ENCODE measurements at places on chromosomes 16 and 17. TPM values are rescaled to one million over a fixed set of nuclear protein-coding genes. Genes with fewer than 3 reads are reported as not detected.

GRCh38 chr16:87846705-87847466 is 22.4 kb downstream of the SLC7A5 start:
- DNase-seq, result no peak

ARHGAP44 gene
- total RNA-seq, result 3.0 TPM

DNA sequence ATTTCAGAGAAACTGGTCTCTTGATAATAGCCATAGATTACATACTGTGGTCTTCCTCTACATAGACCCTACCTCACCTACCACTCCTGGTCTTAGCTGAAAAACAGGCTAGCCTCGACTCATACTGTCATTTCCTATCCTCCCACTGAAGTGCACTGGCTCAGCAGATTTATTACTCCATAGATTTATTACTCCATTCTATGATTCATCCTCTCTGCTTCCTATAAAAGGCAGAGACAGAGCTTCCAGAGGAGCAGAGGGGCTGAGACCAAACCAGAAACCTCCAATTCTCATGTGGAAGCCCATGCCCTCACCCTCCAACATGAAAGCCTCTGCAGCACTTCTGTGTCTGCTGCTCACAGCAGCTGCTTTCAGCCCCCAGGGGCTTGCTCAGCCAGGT is at the start of gene CCL7:
CCL7 (plus strand) TSS at position 253 of the 400 bp plus-strand sequence; CDS start at position 323, 70 bp downstream.
- DNase-seq, result no peak

DNA sequence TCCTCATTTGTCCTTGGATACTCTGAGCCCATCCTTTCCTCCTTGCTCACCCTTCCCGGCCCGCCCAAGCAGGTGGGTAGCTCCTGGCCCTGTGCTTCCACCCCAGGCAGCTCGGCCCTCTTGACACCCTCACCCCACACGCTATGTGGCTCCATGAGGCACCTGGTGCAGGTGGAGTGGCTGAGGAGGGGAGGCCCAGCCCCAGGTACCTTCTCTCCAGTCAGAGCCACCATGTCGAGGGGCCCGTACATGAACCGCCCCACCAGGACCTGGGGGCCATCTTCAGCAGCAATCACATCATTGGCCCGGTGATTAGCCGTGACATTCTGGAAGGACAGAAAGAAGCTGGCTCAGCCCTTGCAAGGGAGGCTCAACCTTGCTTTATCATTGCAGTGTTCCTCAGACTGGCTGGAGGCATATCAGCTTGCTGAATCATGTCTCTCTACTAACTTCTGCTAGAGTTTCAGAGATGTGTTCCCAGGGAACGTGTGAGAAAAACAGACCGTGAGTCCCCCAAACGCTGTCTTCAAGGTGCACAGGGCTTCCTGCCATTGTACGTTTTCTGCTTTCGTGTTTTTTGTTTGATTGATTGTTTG is 20.3 kb downstream of the PIMREG start:
- DNase-seq, result no peak

- no peak for DNase-seq
These were observed 27.2 kb upstream of the IL17C start for GRCh38 chr16:88610909-88611812.

ASPSCR1 gene
- total RNA-seq, result 28.7 TPM

WFIKKN1 gene
- total RNA-seq, result 0.22 TPM

GSG1L gene
- total RNA-seq, result 3.7 TPM
